ENCODE measurements at places on chromosomes 11 and 22.
A peak's percentile ranks its signal among the peaks of the same experiment; 100 is the strongest.

- no peak for DNase-seq
Observed at GRCh38 chr11:1323774-1324173, 14.3 kb upstream of the TOLLIP start.

GRCh38 chr11:134074766-134075165 lies 5.9 kb downstream of the JAM3 start:
- DNase-seq: no peak

DNA sequence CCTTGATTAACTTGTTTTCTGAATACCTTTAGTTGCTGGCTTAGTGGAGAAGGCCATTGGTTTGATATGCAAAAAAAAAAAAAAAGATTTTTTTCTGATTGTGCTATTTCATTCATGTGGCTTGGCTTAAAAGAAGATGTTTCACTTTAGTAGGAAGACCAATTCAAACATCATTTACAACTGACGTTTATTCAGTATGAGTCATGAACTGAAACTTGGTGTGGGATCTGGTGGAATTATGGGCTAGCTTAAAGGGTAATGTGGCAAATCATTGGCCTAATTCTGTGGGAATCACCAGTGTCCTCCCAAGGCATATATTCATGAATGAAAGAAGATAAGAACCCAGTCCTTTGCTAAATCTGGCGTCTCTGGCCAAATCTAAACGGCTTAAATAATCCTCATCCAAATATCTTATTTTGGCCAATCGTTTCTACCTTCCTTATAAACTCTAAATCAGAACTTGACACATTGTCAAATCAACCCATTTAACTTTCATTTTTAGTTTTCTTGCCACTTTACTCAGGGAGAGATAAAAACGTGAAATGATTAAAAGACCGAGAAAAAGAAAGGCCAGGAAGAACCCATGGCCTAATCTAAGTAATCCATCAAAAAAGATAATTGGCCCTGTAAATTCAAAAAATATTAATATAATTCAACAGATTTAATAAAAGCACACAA lies 77.0 kb downstream of the DDIAS start:
- no peak for DNase-seq

DNA sequence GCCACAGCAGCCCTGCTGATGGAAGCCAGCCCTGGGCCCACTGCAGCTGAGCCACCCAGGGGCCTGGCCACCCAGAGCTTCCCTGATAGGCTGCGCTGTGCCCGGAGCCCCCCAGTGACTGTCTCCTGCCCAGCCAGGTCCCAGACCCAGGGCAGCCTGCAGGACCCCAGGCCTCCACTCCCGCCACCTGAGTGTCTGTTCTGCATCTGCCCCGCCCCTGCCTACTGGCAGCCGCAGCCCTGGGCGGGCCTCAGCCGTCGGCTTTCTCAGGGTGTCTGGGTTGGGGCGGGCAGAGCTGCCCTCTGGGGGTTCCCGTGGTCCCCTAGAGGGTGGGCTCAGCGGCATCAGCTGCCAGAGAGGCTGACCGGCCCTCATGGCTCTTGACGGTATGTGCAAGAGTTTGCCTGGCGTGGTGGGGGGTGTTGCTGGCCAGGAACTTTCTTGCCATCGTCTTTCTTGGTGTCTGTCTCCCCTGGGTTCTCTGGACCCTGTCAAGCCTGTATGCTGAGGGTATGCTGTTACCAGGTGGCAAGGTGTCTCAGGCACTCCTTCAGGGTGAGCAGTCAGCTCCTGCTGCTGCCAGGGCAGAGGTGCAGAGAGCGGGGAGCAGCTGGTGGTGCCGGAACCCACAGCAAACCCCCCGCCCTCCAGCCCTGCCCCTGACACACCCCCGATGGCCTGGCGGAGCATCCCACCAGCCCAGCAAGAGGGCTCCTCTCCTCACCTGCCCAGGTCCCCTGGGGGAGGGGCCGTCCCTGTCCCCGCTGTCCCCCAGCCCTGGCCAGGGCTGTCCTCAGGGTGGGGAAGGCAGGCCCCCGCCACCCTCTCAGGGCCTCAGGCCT lies 12.2 kb upstream of the PIM3 start:
- DNase-seq: no peak

GRCh38 chr11:36333468-36333867 lies 37.4 kb downstream of the PRR5L start:
- no peak for DNase-seq

- DNase-seq: no peak
Observed at GRCh38 chr11:68831124-68831523, 10.6 kb downstream of the CPT1A start.

DNA sequence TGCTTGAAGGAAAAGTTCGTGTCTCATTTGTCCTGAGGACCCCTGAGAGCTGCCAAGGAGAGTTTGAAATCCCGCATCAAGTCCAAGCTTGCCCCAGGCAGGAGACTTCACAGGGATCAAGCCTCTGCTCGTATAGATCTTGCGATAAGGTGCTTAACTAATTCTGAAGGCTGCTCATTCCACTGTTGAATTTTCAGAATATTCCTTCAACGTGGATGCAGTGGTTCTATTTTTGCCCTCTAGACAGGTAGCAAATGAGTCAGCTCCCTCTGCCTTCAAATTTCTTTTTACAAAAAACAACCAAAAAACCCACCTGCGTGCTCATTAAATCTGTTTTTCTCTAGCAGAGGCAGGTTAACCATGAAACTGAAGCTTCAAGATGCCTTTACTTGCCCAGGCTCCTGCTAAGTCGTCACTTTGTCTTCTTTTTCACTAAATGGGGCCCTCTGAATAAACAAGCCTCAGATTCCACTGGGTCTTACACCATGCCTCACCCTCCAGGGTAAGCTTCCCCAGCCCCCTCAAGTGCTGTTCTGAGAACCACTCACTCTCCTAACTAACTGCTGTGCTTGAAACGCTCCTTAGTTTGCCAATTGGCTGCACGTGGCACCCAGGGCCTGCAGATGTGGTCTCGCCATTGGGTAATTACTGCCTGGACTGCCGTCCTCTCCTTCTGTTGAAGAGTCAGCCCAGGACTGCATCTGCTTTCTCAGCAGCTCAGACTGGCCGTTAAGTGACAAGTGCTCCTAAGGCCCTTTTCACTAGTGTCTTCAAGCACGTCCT lies 105.0 kb downstream of the TRPC6 start:
- peak; percentile 44 for DNase-seq

DNA sequence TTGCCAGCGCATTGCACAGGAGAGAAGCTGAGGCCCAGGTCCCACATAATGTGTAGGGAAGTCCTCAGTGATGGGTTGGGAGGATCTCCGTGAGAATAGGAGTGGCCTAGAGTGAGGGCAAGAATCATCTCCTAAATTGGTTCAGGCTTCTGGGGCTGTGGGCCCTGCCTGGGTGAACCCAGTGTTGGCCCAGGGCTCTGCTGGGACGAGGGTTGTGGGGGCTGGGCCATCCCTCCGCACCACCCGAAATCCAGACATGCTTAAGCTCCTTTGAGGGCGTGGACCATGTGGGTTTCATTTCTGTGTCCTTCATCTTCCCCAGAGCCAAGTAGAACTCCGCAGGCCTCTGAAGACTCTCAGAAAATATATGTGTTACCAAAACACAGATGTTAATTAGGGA lies 3.7 kb downstream of the MICALL1 start:
- DNase-seq: no peak

- no peak for DNase-seq
Observed at GRCh38 chr11:132453406-132453805, 1078.9 kb downstream of the OPCML start.

- no peak for DNase-seq
Observed at GRCh38 chr11:131724436-131724975, 354.1 kb downstream of the NTM start.

DNA sequence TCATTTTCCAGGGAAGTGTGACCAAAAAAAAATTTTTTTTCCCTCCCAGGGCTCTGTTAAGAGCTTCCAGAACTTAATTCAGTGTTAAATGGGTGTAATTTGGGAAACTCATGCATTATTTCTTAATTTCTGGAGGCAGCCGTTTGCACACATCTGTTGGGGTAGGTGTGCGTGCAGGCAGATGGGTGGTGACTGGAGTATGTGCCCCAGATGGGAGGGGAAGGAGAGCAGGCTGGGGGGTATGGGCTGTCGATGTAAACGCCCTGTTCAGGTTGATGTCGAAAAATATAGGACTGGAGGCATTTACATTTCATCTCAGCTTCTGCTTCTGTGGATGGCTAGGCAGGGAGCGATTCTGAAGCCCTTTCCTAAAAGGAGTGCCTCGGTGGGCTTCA lies 13.7 kb upstream of the SHISAL1 start:
- DNase-seq: no peak

GRCh38 chr11:8206251-8207079 lies 37.6 kb upstream of the RIC3 start:
- no peak for DNase-seq

DNA sequence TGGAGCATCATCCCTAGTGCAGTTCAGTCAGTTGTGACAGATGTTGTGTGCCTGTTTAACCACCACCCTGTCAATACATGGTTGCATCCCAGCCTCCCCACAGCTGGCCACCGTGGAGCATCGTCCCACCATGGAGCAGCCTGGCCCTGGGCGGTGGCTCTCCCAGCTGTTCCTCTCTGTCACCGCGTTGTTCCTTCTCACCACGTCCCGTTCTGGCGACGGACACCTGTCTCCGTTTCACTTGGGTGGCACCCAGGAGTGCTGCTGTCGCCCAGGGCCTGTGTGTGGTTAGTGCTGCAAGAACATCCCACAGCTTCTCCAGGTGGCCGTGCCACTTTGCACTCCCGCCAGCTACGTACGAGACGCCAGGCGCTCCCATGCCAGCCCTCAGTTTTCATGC lies 26.5 kb downstream of the MUC6 start:
- no peak for DNase-seq

DNA sequence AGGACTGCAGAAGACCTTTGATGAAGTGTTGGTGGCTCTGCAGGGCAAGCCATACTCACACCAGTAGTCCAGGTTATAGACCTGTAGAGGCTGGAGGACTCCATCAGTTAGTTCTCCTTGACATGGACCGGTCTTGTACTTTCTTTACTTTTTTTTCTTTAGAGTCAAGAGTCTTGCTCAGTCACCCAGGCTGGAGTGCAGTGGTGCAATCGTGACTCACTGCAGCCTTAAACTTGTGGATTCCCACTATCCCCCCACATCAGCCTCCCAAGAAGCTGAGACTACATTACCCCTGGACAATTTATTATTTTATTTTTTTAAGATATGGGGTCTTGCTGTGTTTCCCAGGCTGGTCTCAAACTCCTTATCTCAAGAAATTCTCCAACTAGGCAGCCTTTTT lies 49.6 kb upstream of the E2F8 start:
- no peak for DNase-seq

- DNase-seq: peak; percentile 45
Observed at GRCh38 chr11:112961751-112962578, 745 bp downstream of the NCAM1 start.

GRCh38 chr22:19492504-19493174 lies 12.9 kb downstream of the CDC45 start:
- DNase-seq: no peak

- no peak for DNase-seq
Observed at GRCh38 chr11:113261709-113262475, 52.5 kb upstream of the TTC12 start.

DNA sequence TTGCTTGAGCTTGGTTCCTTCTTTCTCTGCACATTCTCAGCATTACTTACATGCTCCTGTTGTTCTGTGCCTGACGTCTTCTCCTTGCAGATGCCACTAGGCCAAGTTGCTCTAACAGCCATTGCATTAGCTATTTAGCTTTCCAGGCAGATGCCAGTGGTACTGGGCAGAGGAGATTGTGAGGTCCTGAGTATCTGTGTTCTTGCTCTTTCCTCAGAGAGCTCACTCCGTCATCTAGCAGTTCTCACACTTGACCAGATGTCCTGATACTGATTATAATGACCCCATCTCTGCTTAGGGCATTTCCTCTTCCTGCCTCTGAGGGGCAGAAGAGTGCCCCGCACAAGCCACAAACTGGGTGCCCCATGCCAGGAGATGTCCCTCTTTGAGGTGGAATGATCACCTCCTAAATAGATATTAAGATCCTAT lies 30.7 kb downstream of the ARHGAP1 start:
- no peak for DNase-seq

GRCh38 chr11:41309716-41310115 lies 149.7 kb downstream of the LRRC4C start:
- DNase-seq: no peak

GRCh38 chr11:22461626-22462025 lies 123.4 kb downstream of the SLC17A6 start:
- no peak for DNase-seq

DNA sequence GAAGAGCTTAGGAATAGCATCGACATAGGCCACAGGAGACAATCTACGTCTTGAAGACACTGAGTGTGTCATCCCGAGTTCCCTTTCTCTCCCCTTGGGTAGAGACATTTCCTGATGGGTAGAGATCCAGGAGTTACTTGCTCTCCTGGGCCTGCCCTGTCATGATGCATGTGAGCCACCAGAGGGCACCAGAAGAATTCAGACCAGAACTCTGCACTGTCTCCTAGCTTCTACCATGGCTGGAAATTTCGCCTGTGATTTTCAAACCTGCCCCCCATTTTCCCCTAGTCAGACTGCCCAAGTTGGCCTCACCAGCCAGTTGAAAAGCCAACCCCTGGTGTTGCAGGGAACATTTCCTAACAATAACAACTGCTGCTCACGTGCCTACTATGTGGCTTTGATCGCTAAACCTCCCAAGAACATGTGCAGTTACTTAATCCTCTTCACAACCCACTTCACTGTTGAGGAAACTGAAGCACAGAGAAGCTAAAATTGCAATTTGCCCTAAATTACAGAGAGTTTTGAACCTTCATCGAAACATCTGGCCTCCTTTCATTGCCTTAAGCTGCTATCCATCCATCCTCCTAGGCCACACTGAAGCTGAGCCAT lies 47.2 kb downstream of the C11orf58 start:
- DNase-seq: peak; percentile 65

DNA sequence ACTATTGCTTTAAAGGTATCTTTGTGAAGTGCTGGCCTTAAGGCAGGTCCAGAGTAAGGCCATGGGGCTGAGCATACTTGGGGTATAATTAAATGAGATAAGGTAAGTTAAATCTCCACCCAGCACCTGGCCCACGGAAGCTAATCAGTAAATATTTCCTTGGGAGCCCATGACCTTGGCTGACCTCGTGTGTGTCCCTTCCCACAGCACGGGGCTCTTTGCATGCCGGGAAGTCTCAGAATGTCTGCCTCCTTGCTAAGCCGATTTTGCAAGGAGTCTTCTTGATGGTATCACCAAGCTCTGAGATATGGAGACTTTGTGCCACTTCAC lies 46.5 kb downstream of the ADM start:
- no peak for DNase-seq

DNA sequence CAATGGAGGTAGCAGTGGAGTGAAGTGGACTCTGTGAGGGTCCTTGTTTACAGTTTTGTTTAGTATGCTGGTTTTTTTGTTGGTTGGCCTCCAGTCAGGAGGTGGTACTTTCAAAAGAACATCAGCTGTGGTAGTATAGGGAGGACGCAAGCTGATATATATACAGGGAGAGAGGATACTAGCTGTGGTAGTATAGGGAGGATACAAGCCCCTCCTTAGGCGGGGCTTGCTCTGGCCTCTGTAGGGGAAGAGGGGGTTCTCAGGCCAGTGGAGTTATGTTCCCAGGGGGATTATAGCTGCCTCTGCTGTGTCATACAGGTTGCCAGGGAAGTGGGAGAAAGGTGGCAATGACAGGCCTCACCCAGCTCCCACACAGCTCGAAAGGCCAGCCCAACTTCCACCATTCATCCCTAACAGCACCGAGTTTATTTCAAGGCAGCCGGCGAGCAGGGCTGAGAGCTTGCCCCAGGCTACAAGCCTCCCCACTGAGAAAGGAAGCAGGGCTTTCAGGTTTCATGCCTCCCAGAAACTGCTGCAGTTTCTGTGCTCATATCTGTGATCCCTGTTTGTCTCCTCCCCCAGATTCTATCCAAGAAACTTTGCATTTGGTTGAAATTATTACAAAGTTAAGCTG lies 10.4 kb downstream of the OR52E6 start:
- no peak for DNase-seq

- DNase-seq: no peak
Observed at GRCh38 chr11:97502201-97502600, 1112.4 kb downstream of the JRKL start.

- DNase-seq: no peak
Observed at GRCh38 chr22:47093720-47094119, 331.3 kb downstream of the TBC1D22A start.

All from lower lobe of right lung (tissue), 2 donors.